ENCODE measurements at places on chromosomes 7 and 10.

- DNase-seq: no peak
Measured at GRCh38 chr7:17109020-17109419, 189.4 kb upstream of the AHR start.

DNA sequence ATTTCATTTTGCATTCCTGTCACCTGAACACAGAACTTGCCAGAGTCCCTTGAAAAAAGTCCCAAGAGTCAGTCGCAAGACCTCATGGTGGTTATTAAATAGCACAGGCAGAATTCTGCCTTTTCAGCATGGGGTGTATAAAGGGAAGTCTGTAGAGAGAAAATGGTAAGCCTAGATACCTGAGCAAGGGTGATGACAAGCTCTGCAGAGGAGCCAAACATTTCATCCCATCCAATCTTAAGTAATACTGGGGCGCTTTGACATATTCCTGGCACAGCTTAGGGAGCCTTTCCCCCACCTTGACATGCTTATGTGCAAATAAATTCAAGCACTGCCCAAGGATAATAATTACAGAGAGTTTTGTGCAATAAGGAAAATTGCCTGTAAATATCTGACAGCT is 213.0 kb downstream of the INHBA start:
- DNase-seq: no peak

GRCh38 chr7:136103545-136104268 is 126.5 kb upstream of the MTPN start:
- DNase-seq: no peak

- DNase-seq: no peak
Measured at GRCh38 chr10:62724465-62724864, 80.1 kb upstream of the ADO start.

GRCh38 chr10:11687357-11687771 is 54.8 kb upstream of the ECHDC3 start:
- DNase-seq: no peak
